AG04449 (cell line): ENCODE measurements at places on chromosomes 4 and X.

GRCh38 chr4:59837751-59838150 is 1362.4 kb upstream of the ADGRL3 start:
- no peak for DNase-seq

DNA sequence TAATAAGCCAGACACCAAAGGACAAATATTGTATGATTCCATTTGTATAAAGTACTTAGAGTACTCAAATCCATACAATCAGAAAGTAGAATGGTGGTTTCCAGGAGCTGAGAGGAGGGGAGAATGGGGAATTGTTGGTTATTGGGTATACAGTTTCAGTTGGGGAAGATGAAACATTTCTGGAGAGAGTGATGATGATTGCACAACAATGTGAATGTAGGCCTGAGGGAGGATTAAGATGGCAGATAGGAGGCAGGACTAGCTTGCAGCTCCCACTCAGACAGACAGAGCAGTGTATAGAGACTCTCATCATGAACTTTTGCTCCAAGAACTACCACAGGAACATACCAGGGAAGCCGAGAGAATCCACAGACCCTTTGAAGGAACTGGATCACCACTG is 75.7 kb upstream of the PAK3 start:
- DNase-seq = no peak

- DNase-seq = no peak
Measured at GRCh38 chr4:54482529-54483200, 175.1 kb upstream of the KIT start.

- DNase-seq = no peak
Measured at GRCh38 chrX:20712811-20713210, 446.1 kb upstream of the RPS6KA3 start.

GRCh38 chr4:55545641-55546505 is 836 bp downstream of the CLOCK start:
- no peak for DNase-seq

DNA sequence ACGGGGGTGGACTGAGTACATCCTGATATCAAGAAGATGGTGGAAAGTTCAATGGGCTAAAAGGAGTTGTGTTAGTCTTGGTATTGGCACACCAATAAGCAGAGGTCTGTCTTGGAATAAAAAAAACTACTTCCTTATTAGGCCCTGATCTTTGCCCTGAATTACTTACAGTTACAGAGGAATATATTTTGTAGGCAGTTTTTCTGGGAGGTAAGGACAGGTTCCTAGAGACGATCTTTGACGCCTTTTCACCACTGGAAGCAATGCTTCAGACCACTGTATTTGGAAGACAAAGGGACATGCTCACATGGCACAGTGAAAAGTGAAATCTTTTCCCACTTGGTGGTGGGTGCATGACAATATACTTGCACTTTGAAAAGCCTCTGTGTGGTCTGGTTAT is 618 bp upstream of the XK start:
- no peak for DNase-seq

GRCh38 chr4:148515248-148515647 is 73.0 kb upstream of the NR3C2 start:
- DNase-seq = no peak

DNA sequence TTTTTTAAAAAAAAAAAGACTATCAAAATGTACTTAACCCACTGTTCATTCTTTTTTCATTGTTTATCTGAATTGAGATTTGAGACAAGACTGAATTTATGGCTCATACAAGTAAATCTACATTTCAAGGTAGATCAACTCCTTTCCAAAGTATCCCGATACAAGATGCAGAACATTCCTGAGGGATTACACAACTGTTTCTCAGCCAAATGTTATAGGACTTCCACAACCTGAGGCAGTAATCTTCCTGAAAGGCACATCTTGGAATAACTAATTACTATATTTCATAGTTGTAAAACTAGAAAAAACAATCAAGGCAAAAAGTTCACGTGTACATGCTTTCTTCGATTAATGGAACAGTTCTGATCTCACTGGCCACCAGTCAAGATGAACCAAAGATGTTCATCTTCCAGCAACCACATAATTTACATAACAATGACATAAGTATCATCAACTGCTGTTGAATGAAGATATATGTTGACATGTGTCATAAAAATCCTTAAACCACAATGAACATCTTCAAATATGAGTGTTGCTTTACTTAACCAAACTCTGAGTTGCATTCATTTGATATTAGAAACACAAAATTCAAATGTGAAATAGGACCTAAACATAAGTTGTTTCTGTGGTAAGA is 225.2 kb upstream of the DKK2 start:
- no peak for DNase-seq
